ENCODE measurements at places on chromosomes 11 and 22. TPM values are rescaled to one million over a fixed set of nuclear protein-coding genes. Genes with fewer than 3 reads are reported as not detected.

GRCh38 chr11:74989260-74989638 lies 516 bp downstream of the NEU3 start:
- DNase-seq: no peak

MRPL23 gene
- 58.7 TPM for total RNA-seq

- DNase-seq: peak; percentile 63
These were observed 33.8 kb upstream of the PPARA start for GRCh38 chr22:46116491-46116958.

GRCh38 chr11:33779849-33780528 lies 5.7 kb upstream of the FBXO3 start:
- no peak for DNase-seq

GRCh38 chr11:104098132-104098531 lies 61.7 kb downstream of the DDI1 start:
- no peak for DNase-seq

DNA sequence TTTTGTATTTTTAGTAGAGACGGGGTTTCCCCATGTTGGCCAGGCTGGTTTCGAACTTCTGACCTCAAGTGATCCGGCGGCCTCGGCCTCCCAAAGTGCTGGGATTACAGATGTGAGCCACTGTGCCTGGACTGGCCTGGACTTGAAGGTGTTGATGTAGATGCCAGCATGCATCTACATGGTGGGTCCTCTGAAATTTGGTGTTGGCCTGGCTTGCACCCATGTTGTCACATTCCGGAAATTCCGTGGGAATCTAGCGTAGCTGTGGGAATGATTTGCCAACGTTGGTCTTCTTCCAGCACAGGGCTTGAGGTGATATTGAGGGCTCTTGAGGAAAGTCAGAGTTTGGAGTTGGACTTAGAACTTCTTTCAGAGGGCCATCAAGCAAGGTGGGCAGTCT lies 6.5 kb downstream of the PACS1 start:
- DNase-seq: no peak

DNA sequence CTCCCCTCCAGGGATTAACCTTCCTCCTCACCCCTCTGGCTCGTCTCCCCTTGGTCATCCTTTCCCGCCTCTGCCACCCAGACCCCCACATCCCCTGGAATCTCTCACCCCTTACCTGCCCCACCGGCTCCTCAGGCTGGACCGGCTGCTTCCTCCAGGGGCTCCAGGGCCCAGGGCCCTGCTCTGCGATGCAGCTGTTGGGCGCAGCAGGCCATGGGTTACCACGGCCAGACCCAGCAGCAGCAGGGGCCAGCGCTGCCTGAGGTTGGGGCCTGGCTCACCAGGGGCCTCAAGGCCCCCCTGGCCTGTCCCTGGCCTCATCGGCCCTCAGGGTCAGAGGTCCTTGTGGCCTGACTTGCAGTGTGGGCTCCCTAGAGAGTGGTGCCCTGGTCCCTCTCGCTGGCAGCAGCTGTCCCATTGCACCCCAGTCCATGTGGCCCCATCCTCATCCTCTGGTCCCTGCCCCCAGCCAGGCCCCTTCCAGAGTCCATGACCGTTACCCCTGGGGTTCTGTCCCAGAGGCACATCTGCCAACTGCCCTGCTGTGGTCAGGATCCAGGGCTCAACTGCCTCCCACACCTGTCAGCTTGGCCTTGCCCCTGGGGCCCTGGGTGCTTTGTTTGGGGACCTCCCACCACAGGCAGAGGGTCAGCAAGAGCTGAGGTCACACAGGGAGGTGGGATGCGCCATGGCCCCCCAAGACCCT lies at the start of gene IGLL1:
IGLL1 (minus strand) TSS at position 421 of the 706 bp plus-strand sequence; CDS start at position 321, 100 bp downstream.
- DNase-seq: no peak

- DNase-seq: no peak
These were observed 232.5 kb upstream of the NCAM1 start for GRCh38 chr11:112728716-112729115.

GRCh38 chr22:38402204-38402603 lies 52.8 kb downstream of the KCNJ4 start:
- DNase-seq: no peak

- no peak for DNase-seq
These were observed 138.1 kb downstream of the SBF2 start for GRCh38 chr11:10155793-10156490.

MORC2 gene
- 21.6 TPM for total RNA-seq

- no peak for DNase-seq
These were observed 29.9 kb downstream of the SERPIND1 start for GRCh38 chr22:20803696-20804324.

- DNase-seq: no peak
These were observed 1.0 kb downstream of the MN1 start for GRCh38 chr22:27800250-27801201.

- no peak for DNase-seq
These were observed 35.8 kb upstream of the HSD17B12 start for GRCh38 chr11:43644621-43645299.

DNA sequence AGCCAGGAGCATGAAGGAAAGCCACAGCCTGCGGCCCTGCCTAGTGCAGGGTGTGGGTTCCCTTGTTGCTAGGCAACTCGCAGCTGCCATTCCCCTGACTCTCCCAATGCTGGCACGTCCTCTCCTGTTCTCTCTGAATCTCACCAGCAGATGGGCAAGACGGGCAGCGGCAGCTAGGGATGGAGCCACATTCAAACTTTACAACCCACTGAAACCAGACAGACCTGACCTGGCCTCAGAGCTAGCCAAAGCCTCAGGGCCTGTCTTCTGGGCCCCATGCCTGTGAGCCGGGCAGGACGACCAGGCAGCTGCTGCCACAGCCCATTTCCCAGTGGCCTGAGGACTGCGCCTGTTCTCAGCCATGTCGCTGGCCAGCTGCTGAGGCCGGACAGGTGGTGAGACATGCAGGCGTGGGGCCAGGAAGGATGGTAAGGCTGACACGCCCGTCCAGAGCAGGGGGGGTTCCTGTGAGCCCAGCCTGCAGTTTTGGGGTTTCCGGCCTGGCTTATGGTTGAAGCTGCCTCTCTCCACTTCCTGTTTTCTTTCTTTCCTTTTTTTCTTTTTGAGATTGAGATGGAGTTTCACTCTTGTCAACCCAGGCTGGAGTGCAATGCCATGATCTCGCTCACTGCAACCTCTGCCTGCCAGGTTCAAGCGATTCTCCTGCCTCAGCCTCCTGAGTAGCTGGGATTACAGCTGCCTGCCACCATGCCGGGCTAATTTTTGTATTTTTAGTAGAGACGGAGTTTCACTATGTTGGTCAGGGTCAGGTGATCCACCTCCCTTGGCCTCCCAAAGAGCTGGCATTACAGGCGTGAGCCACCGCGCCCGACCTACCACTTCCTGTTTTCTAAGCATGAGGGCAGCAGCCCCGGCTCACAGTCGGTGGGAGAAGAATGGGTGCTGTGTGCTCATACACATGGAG lies 4.1 kb downstream of the SUN2 start:
- no peak for DNase-seq

GRCh38 chr11:127493330-127494022 lies 492.9 kb upstream of the KIRREL3 start:
- no peak for DNase-seq

DNA sequence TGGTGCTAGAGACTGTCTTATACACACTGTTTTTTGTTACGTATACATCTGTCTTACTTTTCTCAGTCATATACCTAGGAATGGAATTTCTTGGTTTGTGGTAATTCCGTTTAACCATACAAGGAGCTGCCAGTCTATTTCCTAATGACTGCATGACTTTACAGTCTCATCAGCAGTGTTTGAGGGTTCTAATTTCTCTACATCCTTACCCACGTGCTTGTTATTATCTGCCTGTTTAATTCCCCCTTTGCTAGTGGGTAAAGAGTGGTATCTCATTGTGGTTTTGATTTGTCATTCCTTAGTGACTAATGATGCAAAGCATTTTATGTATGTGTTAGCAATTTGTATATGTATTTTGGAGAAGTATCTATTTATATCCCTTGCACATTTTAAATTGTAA lies 1008.0 kb downstream of the FAM181B start:
- DNase-seq: no peak

- DNase-seq: no peak
These were observed 48.0 kb upstream of the PARVG start for GRCh38 chr22:44132724-44133123.
